ENCODE measurements at places on chromosomes 16 and 17.

DNA sequence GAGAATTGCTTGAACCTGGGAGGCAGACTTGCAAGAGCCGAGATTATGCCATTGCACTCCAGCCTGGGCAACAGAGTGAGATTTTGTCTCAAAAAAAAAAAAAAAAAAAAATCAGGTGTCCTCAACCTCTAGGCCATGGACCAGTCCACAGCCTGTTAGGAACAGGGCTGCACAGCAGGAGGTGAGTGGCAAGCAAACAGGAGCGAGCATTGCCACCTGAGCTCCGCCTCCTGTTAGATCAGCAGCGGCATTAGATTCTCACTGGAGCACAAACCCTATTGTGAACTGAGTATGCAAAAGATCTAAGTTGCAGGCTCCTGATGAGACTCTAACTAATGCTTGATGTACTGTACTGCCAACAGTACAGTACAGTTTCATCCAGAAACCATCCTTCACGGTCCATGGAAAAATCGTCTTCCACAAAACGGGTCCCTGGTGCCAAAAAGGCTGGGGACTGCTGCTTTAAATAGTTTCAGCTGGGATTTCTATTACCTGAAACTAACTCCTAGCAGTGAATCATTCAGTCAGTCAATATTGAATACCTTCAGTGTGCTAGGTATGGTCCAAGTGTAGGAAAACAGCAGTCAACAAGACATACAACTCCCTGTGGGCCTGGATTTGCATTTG, 56.3 kb upstream of the DHX40 start:
- no peak for DNase-seq

GRCh38 chr16:54503856-54504219, 217.3 kb upstream of the IRX3 start:
- no peak for DNase-seq

DNA sequence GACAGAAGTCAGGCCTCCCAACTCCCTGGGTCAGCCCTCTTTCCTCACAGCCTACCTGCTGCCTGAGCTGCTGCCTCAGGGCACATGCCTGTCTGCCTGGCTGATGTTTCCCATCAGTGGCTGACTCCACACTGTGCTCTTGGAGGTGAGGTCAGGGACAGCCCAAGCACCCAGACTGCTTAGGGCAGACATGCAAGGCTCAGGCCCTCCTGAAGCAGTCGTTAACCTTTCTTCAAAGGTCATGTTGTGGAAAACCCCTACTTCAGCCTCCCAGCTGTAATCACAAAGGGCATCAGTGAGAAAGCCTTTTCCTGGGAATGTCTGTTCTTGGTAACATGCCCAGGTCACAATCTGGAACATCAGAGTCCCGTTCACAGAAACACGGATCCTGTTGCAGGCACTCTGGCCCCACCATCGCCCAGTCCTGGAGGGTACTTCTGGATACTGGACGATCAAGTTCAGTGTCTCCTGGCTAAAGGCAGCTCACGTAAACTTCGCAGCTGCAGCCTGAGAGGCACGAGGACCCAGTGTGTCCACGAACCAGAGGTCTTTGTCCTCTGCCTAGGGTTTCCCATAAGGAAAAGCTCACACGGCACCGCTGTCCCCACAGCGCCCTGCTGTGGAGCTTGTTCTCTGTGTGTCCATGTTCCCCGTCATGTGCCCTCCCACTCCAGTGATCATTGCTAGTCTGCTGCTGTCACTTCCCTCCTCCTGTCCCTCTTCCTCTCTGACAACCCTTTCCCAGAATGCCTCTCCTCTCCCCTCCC, 54.9 kb downstream of the GNAO1 start:
- DNase-seq = no peak

DNA sequence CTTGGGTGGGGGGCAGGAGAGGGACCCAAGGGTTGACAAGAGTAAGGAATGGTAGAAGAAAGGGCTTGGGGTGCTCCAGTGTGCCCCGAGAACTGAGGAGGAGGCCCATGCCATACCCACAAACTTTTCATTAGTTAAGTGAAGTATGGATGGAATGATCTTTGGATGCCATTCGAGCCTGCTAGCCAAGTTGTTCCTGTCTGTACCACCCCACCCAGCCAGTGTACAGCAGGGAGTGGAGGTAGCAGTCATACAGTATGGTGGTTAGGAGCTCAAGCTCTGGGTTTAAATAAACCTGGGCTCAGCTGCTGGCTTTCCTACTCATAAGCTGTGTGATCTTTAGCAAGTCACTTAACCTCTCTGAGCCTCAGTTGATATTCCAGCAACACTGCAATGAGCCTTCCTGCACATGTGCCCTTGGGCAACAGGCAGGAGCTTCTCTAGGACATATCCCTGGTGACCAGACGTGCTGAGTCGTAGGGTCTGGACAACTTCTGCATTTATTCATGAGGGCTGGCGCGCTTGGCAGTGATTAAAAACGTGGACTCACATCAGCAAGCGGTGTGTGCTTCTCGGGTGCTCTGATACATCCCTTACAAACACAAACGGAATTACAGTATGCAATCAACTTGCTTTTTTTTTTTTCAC, 22.9 kb downstream of the ITPRIPL2 start:
- no peak for DNase-seq

Data from AG09309 (cell line).